Skin of body (tissue), 3 donors: ENCODE measurements at places on chromosomes 1 and 21. TPM values are rescaled to one million over a fixed set of nuclear protein-coding genes. Genes with fewer than 3 reads are reported as not detected.

DNA sequence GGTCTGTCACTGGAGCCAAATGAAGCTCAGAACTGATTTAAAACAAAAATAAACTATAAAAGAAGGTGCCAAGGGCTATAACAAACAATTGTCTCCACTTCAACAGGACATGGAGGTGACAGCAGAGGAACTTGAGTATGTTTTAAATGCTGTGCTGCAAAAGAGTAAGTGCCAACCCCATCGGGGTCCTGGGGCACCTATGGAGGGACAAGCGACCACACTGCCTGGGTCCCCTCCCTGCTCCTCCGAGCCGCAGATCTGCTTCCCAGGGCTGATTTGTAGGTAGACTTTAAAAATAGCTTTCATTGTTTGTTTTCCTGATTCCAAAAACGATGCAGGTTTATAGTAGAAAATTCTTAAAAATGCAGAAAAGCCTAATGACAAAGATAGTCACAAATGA is 42.8 kb downstream of the CAPN9 start:
- no peak for DNase-seq

- no peak for DNase-seq
Observed at GRCh38 chr21:40766381-40766780, 80.6 kb downstream of the DSCAM start.

GRCh38 chr1:93960641-93961147 is 51.5 kb upstream of the GCLM start:
- DNase-seq = no peak

- DNase-seq = no peak
Observed at GRCh38 chr1:85328713-85329397, 52.4 kb upstream of the BCL10 start.

GRCh38 chr1:111727056-111727455 is 12.1 kb downstream of the INKA2 start:
- no peak for DNase-seq

DNA sequence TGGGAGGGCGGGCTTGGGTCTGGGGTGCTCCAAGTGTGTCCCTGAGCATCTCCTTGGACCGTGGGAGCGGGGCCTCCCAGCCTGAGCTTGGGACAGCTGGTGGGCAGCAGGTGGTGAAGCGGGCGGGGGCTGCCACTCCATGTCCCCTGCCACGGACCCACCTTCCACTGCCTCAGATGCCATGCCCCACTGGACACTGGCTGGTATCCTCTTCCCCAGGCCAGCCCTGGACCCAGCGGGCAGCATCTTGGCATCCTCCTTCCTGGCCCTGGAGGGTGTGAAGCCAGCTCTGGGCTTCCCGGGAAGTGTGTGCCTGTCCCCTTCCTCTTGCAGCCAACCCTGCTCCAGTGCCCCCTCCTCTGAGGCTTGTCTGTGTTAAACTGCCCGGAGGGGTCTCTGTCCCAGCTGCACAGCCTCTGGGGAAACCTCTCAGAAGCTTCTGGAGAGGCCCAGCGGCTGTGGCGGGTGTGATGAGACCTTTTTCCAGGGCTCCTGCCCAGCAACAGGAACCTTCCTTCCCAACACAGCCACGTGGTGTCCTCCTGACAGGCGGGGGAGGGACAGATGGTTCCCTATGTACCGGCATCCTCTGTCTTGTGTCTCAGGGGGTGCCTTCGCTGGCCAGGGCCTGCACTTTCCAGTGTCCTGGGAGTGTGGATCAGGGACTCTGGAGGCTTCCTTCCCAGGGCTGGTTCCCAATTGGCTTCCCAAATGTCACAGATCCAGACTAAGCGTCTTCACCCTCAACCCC is 81.6 kb upstream of the DISP3 start:
- no peak for DNase-seq

GRCh38 chr21:15058854-15059263 is 5.9 kb downstream of the NRIP1 start:
- DNase-seq = no peak

DNA sequence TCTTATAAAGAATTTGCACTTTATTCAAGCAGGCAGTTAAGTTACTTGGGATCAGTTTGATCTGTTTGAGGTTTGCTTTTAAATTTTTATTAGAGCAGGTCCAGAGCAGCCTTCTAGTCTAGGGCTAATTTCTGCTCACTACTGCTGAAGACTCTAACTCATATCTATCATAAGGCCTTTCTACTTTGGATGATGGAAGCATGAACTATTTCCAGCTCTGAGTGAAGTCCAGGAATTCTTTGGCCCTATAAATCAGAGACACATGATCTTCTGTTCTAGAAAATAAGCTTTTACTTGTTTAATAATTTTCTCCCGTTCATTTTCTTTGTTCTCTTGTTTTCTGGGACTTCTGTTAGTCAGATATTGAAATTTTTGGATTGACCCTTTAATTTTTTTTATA is 14.7 kb downstream of the NIBAN1 start:
- DNase-seq = peak; percentile 14

GRCh38 chr1:237864338-237865244 is 26.1 kb downstream of the ZP4 start:
- no peak for DNase-seq

DNA sequence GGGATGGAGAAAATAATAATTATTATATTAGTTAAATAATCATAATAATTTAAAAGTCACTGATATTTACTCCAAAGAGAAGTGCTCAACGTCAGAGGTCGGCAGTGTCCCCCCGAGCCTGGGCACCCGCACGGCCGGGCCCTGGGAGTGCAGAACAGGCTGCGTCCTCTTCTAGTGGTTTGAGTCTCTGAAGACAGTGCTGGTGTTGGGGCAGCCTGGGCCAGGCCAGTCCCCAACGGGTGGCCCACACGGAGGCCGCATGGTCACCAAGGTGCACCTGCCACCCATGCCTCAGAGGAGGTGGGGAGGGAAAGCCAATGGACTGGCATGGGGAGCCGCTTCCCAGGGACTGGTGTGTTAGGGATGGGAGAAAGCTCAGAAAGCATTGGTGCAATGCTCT is 27.3 kb downstream of the WNT9A start:
- no peak for DNase-seq

DNA sequence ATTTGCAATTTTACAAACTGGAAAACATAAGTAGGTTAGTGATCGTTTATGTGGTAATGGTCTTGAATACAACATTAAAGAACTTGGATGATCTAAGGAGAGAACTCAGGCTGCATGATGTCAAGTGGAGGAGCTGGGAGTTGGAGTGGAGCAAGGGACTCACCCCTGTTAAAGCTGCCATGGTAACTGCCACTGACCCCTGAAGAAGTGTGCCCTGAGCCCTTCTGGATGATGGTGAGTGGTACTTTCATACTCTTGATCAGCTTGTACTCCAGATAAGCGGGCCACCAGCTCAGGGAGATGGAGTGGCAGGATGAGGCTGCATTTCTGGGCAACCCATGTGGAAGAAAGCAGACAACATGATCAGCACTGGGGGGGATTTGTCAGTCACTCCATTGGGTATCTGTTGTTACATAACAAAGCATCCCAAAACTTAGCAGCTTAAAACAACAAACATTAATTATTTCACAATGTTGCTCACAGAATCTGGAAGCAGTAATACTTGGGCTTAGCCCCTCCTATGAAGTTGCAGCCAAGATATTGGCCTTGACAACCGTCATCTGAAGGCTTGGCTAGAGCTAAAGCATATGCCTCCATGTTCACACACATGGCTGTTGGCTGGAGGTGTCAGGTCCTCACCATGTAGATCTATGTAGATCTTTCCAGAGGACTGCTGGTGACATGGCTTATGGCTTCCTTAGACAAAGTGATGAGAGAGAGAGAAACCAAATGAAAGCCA is 213.8 kb downstream of the DUSP10 start:
- peak; percentile 71 for DNase-seq

DNA sequence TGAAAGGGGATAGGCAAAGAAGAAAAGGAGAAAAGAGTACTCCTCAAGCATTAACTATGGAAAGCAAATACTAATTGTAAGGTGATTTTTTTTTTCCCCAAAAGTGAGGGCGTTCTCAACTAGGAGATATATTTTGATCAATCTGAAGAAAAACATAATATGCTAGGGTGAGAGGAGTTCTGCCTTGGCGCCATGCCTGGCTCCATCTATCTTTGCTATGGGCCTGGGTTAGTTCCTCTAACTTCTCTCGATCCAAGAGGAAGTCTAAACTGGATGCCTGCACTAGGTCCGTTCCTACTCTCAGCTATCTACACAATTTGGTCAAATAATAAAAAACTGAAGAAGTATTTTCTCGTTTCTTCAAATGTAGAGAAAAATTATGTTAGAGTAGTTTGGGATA is 20.5 kb downstream of the CNN3 start:
- no peak for DNase-seq

- no peak for DNase-seq
Observed at GRCh38 chr1:100390531-100390930, 38.2 kb downstream of the CDC14A start.

DNA sequence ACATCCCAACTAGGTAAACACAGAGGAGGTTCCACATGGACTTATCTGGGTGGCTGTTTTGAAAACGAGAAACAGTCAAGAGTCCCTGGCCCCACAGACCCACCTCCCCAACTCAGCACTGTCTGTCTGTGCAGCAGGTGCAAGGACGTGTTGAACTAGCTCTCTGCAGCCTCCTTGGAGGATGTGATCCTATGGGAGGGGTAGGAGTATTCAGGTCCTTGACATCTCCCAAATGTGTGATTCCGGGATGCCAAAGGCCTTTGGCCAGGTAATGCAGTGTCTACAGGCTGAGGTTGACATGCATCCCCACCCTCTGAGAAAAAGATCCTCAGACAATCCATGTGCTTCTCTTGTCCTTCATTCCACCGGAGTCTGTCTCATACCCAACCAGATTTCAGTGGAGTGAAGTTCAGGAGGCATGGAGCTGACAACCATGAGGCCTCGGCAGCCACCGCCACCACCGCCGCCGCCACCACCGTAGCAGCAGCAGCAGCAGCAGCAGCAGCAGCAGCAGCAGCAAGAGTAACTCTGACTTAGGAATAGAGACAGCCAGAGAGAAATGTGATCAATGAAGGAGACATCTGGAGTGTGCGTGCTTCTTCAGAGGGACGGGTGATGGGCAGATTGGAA is 151.6 kb upstream of the CAMK1G start:
- peak; percentile 12 for DNase-seq

DNA sequence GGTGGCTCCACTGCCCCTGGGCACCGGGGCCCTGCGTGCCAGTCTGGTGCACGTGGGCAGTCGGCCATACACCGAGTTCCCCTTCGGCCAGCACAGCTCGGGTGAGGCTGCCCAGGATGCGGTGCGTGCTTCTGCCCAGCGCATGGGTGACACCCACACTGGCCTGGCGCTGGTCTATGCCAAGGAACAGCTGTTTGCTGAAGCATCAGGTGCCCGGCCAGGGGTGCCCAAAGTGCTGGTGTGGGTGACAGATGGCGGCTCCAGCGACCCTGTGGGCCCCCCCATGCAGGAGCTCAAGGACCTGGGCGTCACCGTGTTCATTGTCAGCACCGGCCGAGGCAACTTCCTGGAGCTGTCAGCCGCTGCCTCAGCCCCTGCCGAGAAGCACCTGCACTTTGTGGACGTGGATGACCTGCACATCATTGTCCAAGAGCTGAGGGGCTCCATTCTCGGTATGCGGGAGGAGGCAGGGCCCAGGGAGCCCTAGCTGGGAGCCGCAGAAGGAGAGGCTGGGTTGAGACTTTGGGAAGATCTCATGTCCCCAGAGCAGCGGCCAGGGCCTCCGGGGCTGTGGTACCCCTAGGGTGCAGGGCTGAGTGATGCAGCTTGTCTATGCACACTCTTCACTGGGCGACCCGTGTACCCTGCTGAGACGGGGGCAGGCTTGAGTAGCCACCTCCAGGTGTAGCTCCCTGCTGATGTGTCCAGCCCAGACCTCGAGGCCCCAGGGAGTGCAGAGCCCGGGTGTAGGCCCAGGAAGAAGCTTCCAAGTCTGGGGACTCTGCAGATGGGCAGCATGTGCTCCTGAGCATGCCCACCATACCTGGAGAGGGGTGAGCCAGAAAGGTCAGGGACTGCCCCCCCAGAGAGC is 1.8 kb downstream of the VWA1 start:
- DNase-seq = no peak

DNA sequence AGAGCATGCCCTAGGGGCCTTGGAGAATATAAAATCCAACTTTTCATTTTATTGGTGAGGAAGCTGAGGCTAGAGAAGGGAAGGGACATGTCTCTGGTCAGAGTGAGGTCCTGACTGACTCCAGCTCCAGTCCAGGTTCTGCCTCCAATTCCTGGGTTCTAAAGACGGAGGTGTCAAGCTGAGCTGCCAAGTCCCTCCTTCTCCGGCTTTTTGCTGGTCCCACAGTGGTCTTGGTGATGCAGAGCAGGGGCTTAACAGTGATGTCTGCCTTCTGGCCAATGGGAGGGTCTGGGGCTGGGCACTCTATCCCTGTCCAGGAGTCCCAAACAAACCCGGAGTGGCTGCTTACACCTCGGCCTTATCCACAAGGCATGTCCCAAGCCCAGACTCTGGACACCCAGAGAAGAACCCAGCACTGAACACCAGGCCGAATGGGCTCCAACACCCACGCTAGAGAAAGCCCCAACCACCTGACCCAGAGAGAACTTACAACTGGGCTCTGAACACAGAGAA is 104.8 kb downstream of the EBNA1BP2 start:
- DNase-seq = no peak

GRCh38 chr1:167983797-167984420 is 47.0 kb upstream of the MPC2 start:
- no peak for DNase-seq

DNA sequence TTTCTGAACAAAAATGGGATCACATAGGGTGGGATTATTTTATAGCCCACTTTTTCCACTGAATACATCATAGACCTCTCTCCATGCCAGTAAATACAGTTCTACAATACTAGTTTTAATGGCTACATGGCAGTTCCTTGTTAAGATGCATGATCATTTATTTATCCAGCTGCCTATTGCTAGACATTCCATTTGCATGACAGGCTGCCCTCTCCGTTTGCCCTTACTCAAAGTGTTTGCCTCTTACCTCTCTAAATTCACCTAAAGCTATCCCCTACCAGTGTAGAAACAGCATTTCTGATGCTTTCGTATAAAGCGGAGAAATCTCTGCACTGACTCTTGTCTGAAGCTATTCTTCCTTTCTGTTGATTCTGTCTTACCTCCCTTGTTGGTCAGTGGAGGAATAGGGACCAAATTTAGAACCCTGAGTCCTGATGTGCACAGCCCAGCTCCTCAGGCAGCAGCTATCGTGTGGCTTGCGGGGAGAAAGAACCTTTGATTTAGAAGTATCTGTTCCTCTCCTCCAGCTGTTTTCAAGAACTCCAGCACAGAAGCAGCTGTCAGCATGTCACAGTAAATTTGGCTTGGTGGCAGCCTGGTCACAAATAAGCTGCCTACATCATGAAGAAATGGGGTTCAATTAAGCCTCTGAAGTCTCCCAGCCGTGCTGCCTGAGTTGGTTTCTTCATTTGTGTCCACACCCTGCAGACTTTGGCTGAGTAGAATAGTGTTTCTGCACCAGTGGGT is 337.3 kb downstream of the PRDM2 start:
- no peak for DNase-seq

DNA sequence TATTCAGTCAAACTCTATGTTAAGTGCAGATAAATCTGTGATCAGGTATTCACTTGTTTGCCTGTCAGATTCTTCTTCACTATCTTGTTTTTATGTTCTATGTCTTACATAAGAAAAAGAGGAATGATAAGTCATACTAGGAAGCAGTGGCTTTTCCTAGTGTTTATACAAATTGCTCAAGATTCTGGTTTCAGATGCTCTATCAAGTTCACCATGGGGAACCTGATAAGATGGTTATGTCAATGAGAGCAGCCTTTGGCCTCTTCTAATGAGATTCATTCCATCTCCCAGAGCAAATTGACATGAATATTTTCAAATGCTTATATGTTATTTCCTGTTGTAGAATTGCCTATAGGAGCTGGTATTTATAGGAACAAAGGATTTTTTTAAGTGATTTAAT is 218.8 kb upstream of the TMPRSS15 start:
- DNase-seq = no peak

Gene CHIA
- 0.20 TPM for total RNA-seq

Gene REN
- 0.30 TPM for total RNA-seq

Gene ABCG1
- 19.2 TPM for total RNA-seq

Gene LCE2C
- 3.4 TPM for total RNA-seq

Gene OR4F16
- not detected for total RNA-seq

Gene TTC22
- total RNA-seq = 3.6 TPM
